ENCODE measurements at places on chromosomes 6 and 20. TPM values are rescaled to one million over a fixed set of nuclear protein-coding genes. Genes with fewer than 3 reads are reported as not detected.

DNA sequence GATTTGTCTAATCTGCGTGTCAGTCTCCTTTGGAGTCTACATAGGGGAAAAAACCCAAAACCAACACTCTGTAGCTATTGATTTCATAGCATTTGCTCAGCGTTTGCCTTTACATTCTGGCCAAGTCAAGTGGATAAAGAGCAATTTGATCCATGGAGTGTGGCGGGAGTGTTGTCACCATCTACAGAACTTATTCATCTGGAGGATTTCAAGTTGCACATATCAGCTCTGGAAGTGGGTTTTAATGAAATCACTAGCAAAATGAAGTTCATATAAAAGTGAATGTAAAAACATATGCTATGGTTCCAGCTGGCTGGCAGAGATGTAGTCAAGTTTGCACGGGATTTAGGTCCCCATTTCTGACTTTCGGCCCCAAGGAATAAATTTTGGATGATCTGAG, 219.7 kb upstream of the SUPT3H start:
- ATAC-seq, result no peak

DNA sequence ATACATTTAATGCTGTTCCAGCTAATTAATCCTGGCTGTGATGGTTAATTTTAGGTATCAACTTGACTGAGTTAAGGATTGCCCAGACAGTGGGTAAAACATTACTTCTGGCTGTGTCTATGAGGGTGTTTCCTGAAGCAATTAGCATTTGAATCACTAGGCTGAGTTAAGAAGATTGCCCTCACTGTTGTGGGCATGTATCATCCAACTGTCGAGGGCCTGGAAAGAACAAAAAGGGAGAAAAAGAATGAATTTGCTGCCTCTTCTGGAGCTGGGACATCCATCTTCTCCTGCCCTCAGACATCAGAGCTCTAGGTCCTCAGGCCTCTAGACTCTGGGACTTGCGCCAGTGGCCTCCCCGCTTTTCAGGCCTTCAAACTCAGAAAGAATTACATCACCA, 34.3 kb downstream of the SDHAF4 start:
- no peak for ATAC-seq

DNA sequence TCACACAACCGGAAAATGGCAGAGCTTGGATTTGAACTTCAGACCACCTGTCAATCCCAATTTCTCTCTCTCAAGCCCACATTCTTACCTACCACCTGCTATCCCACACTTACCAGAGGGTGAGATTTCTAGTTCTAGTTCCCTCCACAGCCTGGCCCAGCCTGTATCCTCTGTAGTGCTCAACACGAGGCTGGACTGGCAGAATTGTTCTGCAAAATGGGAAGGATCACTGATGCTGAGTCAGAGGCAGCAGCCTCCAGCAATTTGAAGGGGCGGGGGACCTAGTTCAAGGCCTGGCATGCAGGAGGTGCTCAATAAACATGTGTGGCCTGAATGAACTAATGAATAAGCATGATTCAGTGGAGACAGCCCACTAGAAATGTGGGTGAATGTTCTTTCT, 53.6 kb upstream of the TTPAL start:
- no peak for ATAC-seq

- peak; percentile 48 for ATAC-seq
Observed at GRCh38 chr6:140677781-140678528, 1303.5 kb upstream of the CITED2 start.

DNA sequence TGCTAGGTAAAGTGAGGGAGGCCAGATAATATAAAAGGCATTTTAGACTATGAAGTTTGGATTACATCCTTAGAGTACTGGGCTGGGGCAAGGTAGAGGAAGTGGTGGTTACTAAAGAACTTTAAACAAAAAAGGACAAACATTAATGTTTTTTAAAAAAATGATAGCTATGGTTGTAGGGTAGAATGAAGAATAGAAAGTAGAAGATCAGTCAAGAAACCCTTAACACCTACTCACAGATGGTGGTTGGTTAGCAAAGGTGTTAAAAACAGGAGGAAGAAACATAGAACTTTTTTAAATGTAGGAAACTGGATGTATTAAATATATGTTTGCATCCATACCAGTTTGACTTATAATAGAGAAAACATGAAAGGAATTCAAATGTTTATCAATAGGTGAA, 80.7 kb upstream of the ELOVL5 start:
- no peak for ATAC-seq

- ATAC-seq, result no peak
Observed at GRCh38 chr6:113772961-113773360, 84.2 kb upstream of the MARCKS start.

DNA sequence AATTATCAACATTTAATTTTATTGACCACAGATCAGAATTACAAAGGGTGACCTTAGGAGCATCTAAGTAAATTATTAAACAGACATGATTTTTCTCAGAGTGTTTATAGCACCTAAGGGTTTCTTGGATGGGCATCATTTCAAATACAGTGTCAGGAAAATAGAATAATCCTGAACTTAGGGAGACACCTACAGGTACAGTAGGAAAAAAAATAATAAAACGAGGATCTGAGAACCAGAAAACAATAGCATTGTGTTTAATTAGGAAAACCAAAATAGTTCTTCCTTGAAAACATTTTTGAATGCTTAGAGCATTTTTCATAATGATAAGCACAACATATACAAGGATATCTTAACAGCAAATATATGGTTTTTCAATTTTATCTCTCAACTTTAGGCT, 39.2 kb downstream of the MMUT start:
- ATAC-seq, result no peak

- ATAC-seq, result no peak
Observed at GRCh38 chr20:18541741-18542140, 25.5 kb upstream of the SMIM26 start.

DNA sequence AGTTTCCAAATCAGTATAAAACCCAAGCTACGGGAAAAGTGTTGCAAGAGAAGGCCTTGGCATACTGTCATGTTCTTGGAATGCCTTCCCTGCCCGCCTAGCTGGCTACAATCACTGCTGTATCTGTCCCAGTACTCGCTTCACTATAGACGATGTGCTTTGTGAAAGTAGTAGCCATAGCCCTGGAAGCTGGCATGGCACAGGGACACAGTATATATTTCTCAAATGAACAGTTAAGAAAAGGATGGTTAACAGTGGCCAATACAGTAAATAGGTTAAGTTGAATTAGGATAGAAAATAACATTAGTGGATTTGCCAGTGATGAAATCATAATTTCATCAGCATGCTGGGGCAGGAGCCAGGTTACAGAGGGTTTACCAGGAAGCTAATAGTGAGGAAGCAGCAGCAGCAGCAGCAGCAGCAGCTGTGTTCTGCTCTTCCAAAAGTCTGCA, 499.3 kb downstream of the CDKAL1 start:
- ATAC-seq, result peak; percentile 82

DNA sequence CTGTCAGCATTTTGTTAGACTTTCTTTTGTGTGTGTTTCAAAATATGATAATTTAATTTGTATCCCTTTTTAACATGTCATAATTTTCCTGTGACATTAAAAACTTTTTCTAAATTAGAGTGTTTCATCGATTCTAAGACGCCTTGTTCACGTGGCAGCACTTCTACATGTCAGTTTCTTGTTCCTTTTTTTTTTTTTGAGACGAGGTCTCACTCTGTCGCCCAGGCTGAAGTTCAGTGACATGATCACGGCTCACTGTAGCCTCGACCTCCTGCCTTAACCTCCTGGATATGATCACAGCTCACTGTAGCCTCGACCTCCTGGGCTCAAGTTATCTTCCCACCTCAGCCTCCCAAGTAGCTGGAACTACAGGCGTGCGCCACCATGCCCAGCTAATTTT, 27.6 kb upstream of the ADRM1 start:
- no peak for ATAC-seq

DNA sequence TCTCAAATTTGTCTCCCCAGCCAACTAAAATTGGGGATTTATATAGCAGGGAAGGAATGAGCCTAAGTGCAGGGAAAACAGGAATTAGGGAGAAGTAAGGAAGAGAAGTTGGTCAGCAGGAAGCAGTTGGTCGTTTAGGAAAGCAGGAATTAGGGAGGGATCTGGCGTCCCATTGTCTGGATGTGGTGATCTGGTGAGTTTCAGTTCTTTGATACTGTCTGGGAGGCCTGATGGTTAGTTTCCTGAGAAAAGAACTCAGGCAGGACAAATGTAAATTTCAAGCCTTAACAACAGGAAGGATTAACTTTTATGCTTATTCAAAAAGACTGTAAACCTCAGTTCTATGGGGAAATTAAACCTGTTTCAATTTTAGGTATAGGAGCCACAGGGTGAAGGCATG, 116.2 kb upstream of the PRL start:
- no peak for ATAC-seq

GRCh38 chr20:15857173-15857784, 716.0 kb downstream of the KIF16B start:
- no peak for ATAC-seq

DNA sequence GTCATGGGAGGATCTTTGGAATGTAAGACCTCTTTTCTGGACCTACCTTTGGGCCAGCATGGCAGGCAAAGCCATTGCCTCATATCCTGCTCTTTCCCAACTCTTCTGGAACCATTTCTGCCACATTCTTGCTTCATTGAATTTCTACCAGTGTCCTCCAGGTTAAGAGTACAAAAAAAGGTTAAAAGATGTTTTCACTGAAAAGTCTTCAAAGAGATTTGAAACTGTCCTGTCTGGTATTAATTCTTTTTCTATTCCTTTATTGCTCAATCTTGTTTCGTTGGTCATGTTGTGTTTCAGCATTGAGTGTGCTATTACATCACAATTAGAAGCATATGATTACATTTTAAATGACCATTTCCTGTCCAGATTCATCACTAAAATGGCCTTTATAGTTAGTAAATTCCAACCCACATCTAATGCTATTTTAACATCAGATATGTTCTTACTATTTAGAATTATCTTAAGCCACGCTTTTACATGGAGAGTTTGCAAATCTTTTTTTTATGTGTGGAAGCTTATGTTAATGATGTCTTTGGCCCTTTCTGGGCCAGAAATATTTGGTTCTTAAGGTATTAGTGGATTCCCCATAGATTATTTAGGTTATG, 450.9 kb downstream of the GJA1 start:
- peak; percentile 61 for ATAC-seq

- no peak for ATAC-seq
Observed at GRCh38 chr20:5364136-5364821, 47.5 kb upstream of the PROKR2 start.

DNA sequence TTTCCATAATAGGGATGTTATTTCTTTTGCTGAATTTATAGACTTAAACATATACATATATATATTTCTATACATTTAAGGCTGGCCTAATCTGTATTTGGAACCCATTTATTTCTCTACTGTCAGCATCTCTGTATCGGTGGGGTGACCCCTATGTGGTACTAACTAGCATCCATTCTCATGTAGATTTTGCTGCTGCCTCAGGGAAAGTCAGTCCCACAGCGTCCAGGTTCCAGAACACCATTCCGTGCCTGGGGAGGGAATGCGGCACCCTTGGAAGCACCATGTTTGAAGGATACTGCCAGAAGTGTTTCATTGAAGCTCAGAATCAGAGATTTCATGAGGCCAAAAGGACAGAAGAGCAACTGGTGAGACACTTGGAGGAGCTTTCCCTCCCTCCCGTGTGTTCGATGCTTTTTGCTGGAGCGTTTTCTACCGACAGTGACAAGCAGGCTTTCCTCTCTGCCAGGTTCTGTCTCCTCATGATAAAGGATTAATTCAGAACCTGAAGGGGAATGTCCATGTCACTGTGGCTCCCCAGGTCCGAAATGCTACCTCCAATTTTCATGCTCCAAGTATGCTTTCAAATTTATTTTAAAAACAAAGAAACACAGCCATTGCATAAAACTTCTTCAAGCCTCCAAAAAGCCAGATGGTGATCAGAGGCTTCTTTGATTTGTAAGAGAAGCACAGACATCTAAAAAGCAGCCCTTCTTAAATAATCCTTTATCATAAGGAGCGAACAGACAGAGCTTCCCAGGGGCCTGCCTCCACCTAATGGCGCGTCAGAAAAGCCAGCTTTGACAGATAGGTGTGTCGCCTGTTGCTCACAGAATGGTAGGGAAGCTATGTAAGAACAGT, 13.1 kb downstream of the TNFAIP3 start:
- no peak for ATAC-seq

- ATAC-seq, result no peak
Observed at GRCh38 chr6:150977281-150977680, 111.8 kb downstream of the MTHFD1L start.

DNA sequence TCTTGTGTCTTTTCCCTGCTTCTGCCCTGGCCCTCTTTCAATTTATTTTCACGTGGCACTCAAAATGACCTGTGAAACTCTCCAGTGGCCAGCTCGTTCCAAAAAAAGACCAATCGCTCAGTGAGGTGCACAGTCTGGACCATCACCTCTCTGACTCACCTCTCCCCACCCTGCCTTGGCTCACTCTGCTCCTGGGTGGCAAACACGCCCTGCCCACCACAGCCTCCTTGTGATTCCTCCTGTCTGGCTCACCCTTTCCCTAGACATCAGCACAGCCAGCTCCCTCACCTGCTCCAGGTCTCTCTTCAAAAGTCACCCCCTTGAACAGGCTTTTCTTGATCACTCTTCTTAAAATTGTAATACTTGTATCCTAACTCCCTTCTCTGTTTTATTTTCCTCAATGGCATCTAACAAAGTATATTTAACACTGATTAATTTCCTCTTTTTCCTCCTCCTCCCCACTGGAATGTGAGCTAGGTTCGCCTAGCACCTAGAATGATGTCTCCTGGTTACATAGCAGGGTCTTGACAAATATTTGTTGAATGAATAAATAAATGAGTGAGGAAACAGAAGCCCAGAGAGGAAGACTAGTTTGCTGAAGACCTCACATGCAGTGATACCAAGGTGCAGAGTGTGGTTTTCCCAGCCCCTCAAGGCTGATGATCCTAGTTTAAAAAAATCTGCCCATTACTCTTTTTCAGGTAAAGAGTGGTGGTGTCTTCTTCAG, 109.0 kb downstream of the GJA10 start:
- no peak for ATAC-seq

DNA sequence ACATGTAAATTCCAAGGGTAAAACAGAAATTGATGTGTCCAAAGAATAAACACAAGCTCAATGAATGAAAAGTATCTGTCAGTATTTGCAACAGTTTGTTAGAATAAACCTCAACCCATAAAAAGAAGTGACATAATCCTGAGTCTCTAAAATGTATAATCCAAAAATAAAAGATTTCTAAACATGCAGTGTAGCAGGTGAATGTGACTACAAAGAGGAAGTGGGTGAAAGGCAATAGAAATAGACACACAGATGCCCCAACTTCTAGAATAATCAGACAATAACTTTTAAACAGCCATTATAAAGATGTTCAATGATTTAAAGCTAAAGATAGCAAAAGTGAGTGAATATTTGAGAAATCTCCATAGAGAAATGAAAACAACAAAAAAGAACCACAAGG, 1009.2 kb upstream of the GJE1 start:
- ATAC-seq, result no peak

DNA sequence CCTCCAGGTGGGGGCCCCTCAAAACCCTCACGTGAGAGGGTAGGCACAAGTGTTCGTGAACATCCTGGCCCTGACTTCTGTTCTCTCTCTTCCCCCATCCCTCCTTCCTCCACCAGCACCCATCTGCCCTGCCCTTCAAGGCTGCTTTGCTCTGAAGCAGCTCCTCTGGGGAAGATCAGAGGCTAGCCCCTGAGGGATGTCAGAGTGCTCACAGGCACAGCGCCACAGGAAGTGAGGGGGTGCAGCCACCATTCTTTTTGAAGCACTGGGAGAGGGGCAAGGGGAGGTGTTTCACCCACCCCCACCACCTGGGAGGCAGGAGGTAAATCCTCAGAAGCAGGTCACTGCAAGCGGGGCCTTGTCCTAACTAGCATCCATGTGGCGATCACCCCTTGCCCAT, 11.4 kb downstream of the MOCS1 start:
- no peak for ATAC-seq

- no peak for ATAC-seq
Observed at GRCh38 chr6:25137480-25137879, 141.7 kb upstream of the CARMIL1 start.

The HRH3 gene
- not detected for total RNA-seq

The CDC40 gene
- 19.5 TPM for total RNA-seq

The DST gene
- 687 TPM for total RNA-seq
